ENCODE measurements at places on chromosomes 1 and 21.

- DNase-seq, result peak; percentile 70
These were observed 2.8 kb upstream of the HAPLN2 start for GRCh38 chr1:156616463-156616862.

GRCh38 chr1:109040627-109040988, 1.3 kb downstream of the WDR47 start:
- no peak for DNase-seq

- DNase-seq, result no peak
These were observed at the start of gene TFF1 for GRCh38 chr21:42366292-42367010. Gene TFF1 (minus strand): TSS chr21:42366535. CDS start chr21:42366495, 40 bp downstream.

DNA sequence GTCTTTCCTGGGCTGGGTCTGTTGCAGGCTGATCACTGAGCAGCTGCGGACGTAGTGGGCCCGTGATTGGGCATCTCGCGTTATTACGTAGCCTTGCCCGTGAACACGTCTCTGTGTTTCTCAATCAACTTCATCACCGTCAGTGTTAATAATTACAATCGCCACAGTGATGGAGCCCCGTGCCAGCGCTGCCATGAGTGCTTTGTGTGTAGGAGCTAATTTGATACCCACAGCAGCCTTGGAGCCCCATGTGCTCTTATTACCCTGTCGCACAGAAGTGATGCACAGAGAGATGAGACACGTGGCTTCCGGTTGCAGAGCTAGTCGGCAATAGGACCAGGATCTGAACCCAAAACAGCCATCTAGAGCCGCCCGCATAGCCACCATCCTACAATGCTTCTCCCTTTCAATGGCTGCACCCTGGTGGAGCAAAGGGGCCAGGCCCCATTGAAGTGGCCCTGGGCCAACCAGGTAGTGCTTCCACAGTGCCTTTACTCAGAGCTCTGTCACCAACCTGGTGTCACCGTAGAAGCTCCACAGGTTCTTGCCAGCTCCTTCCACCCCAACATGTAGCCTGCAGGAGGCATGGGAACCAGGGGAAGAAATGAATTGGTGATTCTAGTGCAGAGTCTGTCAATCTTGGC, 398.5 kb upstream of the VAMP3 start:
- no peak for DNase-seq

- DNase-seq, result no peak
These were observed 974.6 kb downstream of the TTLL7 start for GRCh38 chr1:83024251-83024767.

GRCh38 chr1:27979859-27980201, 20.1 kb downstream of the XKR8 start:
- no peak for DNase-seq

DNA sequence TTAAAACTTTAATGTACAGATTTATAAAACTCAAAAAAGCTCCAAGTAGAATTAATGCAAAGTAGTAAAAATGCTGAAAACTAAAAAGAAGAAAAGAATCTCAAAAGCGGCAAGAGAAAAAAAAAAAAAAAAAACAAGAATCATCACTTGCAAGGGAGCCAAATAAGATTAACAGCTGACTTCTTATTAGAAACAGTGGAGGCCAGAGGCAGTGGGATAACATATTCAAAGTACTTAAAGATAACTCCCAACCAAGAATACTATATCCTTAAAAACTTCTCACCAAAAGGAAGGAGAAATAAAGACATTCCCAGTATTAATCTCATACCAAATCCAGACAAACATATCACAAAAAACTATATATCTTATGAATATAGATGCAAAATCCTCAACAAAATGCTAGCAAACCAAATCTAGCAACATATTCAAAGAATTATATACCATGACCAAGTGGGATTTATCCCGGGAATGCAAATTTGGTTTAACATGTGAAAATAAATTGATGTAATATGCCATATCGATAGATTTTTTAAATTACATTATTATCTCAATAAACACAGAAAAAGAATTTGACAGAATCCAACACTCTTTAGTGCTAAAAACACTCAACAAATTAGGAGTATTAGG, 62.7 kb downstream of the CAMK2N1 start:
- no peak for DNase-seq

DNA sequence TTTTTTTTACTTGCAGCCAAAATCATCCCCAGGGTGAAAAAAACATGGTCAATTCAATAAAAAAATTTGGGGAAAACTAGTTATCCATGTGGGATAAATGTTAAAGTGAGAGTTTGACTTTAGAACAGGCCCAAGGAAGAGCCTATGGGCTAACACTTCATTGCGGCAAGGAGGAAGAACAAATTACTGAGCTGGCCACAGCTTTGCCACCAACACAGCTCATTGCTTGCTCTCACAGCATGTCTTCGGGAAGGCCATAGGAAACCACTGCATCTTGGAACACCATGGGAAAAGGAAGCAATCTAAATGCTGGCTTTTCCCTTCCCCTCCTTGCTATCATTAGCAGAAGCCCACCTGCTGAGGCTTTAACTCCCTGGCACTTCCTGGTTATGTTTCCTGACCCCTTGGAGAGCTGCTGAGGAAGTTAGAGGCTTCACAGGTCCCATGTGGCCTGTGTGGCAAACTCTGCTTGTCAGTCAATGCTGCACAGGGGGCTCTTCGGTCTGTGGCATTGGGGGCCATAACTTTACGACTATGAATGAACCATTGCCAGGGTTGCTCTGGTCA, 86.0 kb downstream of the SLC25A24 start:
- no peak for DNase-seq

DNA sequence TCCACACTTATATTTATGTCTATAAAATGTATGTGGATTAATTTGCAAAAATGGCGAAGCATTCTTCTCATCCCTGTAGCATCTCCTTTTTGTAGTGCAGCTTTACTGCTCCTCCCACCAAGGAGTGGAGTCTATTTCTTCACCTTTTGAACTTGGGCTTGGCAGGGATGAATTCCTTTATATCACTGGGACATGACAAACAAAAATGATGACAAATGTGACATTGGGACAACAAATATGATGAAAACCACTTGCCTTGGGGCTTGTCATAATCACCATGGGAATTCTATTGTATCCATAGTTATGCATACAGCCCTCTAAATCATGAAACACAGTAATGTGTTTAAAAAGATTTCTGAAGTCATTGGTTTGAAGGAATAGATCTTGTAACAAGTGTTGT, 155.0 kb downstream of the TNFSF18 start:
- no peak for DNase-seq

GRCh38 chr21:42768324-42769121, 110.8 kb downstream of the WDR4 start:
- DNase-seq, result no peak

DNA sequence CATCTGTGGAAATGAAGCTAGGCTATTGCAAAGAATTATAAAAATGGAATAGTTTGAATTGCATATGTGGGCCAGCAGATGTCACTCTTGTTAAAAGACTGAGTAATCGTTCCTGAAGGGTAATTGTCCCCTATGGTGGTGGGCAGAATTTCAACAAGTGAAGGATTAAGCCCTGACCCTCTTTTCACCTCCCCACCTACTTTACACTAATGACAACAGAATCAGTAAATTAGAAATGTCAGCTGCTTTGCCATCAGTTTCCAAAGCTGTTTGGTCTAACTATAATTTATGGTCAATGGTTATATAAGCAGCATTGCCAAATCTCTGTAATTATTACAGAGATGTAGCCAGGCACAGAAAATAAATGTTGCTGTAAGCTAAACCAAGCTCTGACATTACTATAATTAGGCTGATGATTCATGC, 898.6 kb downstream of the AMY1C start:
- peak; percentile 0 for DNase-seq
